Activated CD8-positive, alpha-beta T cell treated with anti-CD3 and anti-CD28 coated beads, Interleukin-2, amount 10 ng/mL, durations not matched to agents 7 days and 5 days (primary cell): ENCODE measurements at places on chromosomes 3 and 15. TPM values are rescaled to one million over a fixed set of nuclear protein-coding genes. Genes with fewer than 3 reads are reported as not detected.

GRCh38 chr3:58025406-58025805, 17.2 kb downstream of the FLNB start:
- no peaks in the 10 kb centered on the region for H3K27me3 ChIP-seq
- no peaks in the 10 kb centered on the region for H3K36me3 ChIP-seq
- peaks cover 10% of the 10 kb centered on the region for H3K4me1 ChIP-seq
- no peak overlapping the region for H3K4me3 ChIP-seq
- no peak for DNase-seq

- H3K36me3 ChIP-seq, result no peaks in the 10 kb centered on the region
- DNase-seq, result no peak
- H3K4me1 ChIP-seq, result no peaks in the 10 kb centered on the region
- no peaks in the 10 kb centered on the region for H3K27me3 ChIP-seq
- no peak overlapping the region for H3K27ac ChIP-seq
- H3K4me3 ChIP-seq, result no peak overlapping the region
These were observed 33.4 kb downstream of the PDZRN3 start for GRCh38 chr3:73591286-73591800.

DNA sequence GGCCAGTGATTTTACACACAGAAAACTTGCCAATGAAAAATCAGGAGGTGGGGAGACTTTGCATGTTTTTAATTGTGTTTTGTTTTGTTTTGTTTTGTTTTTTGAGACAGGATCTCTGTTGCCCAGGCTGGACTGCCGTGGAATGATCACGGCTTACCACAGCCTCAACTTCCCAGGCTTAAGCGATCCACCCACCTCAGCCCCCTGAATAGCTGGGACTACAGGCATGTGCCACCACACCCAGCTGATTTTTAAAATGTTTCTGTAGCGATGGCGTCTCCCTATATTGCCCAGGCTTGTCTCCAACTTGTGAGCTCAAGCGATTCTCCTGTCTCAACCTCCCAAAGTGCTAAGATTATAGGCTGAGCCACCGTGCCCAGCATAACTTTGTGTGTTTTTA, 46.0 kb downstream of the MEIS2 start:
- H3K4me3 ChIP-seq, result no peak overlapping the region
- DNase-seq, result no peak
- no peaks in the 10 kb centered on the region for H3K27me3 ChIP-seq
- H3K4me1 ChIP-seq, result no peaks in the 10 kb centered on the region
- H3K36me3 ChIP-seq, result no peaks in the 10 kb centered on the region
- H3K27ac ChIP-seq, result no peak overlapping the region

GRCh38 chr15:48940508-48940907, 23.2 kb downstream of the SHC4 start:
- peaks cover 4% of the 10 kb centered on the region for H3K4me1 ChIP-seq
- H3K36me3 ChIP-seq, result no peaks in the 10 kb centered on the region
- peak; percentile 38 for DNase-seq
- no peak overlapping the region for H3K4me3 ChIP-seq
- H3K27ac ChIP-seq, result no peak overlapping the region
- H3K27me3 ChIP-seq, result peaks cover 17% of the 10 kb centered on the region

The AKAP13 gene
- 112 TPM for total RNA-seq

GRCh38 chr15:81176291-81176893, 20.3 kb upstream of the IL16 start:
- peaks cover 20% of the 10 kb centered on the region for H3K27me3 ChIP-seq
- H3K36me3 ChIP-seq, result no peaks in the 10 kb centered on the region
- H3K4me1 ChIP-seq, result no peaks in the 10 kb centered on the region
- no peak overlapping the region for H3K27ac ChIP-seq

- H3K27ac ChIP-seq, result no peak overlapping the region
- peaks cover 18% of the 10 kb centered on the region for H3K27me3 ChIP-seq
- H3K36me3 ChIP-seq, result no peaks in the 10 kb centered on the region
- H3K4me3 ChIP-seq, result no peak overlapping the region
- DNase-seq, result no peak
These were observed 37.8 kb upstream of the MED12L start for GRCh38 chr3:151047636-151048035.

- no peaks in the 10 kb centered on the region for H3K4me1 ChIP-seq
- peaks cover 21% of the 10 kb centered on the region for H3K36me3 ChIP-seq
- no peaks in the 10 kb centered on the region for H3K27me3 ChIP-seq
- H3K4me3 ChIP-seq, result no peak overlapping the region
- DNase-seq, result no peak
These were observed 14.2 kb upstream of the SNX22 start for GRCh38 chr15:64137226-64137833.

GRCh38 chr3:128006061-128007032, 45.9 kb upstream of the SEC61A1 start:
- no peaks in the 10 kb centered on the region for H3K36me3 ChIP-seq
- no peak for DNase-seq
- peaks cover 7% of the 10 kb centered on the region for H3K27me3 ChIP-seq
- H3K27ac ChIP-seq, result no peak overlapping the region

The EPHB1 gene
- 1.4 TPM for total RNA-seq

The A4GNT gene
- total RNA-seq, result not detected

- H3K27ac ChIP-seq, result no peak overlapping the region
- no peaks in the 10 kb centered on the region for H3K27me3 ChIP-seq
- H3K4me1 ChIP-seq, result no peaks in the 10 kb centered on the region
- H3K4me3 ChIP-seq, result no peak overlapping the region
- no peak for DNase-seq
These were observed 558.7 kb upstream of the KCNMB2 start for GRCh38 chr3:177977381-177978158.

- no peak overlapping the region for H3K27ac ChIP-seq
- DNase-seq, result no peak
- H3K4me3 ChIP-seq, result no peak overlapping the region
- H3K27me3 ChIP-seq, result no peaks in the 10 kb centered on the region
These were observed 19.5 kb downstream of the NFKBIZ start for GRCh38 chr3:101868534-101869464.

DNA sequence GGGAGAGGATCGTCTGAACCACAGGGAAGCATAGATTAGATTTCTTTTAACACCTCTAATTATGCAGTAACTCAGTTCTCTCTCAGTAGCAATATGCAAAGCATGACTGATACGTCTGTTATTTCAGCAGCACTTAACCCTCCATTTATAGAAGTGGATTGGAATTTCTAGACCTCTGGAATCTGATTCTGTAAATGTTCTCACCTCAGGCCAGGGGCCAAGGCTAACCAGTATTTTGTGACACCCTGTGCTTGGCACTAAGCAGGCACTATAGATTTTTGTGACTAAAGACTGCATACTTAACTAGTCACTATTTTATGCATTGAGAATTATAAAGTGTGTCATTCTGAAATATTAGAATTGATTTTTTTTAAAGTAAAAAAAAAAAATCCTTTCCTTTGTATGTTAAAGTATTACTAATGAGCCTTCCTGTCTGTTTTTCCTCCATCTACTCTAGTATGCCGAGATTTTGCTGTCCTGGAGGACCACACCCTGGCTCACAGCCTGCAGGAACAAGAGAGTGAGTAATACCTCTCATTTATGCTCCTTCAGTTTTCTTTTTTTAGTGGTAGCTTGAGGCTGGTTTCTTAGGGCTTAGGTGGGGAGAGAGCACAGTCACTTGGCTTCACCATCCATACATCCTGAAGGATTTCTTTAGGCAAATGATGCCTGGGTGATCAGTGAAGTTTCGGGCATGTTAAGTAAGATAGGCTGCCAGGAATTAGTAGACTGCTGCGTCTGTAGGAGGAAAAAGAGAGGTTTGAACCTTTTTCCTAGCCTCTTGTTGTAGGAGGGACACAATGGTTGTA, 26.5 kb upstream of the UTS2B start:
- H3K27me3 ChIP-seq, result no peaks in the 10 kb centered on the region
- H3K27ac ChIP-seq, result no peak overlapping the region

The RAB8B gene
- total RNA-seq, result 113 TPM

- H3K4me3 ChIP-seq, result peak overlapping the region; percentile 31
- DNase-seq, result no peak
- H3K27me3 ChIP-seq, result no peaks in the 10 kb centered on the region
- peaks cover 40% of the 10 kb centered on the region for H3K4me1 ChIP-seq
- peak overlapping the region; percentile 88 for H3K27ac ChIP-seq
These were observed 101.6 kb upstream of the TNIK start for GRCh38 chr3:171561596-171562323.

DNA sequence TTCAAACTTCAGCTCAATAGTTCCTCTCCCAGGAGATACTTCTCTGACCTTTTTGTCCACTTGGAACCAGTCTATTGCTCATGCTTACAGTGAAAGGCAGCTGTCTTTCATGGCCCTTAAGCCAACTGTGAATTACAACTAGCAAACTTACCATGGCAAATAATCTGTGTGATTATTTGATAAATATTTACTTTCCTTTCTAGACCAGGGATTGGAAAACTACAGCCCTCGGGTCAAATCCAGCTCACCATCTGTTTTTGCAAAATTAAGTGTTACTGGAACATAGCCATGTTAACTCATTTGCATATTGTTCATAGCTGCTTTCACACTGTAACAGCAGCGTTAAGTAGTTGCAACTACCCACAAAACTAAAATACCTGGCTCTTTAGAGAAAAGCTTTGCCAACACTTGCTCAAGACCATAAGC, 289.1 kb upstream of the MCTP2 start:
- H3K4me3 ChIP-seq, result no peak overlapping the region
- DNase-seq, result no peak
- H3K36me3 ChIP-seq, result no peaks in the 10 kb centered on the region
- H3K27ac ChIP-seq, result no peak overlapping the region
- no peaks in the 10 kb centered on the region for H3K4me1 ChIP-seq

The CD200R1L gene
- total RNA-seq, result not detected

The ITIH1 gene
- not detected for total RNA-seq

DNA sequence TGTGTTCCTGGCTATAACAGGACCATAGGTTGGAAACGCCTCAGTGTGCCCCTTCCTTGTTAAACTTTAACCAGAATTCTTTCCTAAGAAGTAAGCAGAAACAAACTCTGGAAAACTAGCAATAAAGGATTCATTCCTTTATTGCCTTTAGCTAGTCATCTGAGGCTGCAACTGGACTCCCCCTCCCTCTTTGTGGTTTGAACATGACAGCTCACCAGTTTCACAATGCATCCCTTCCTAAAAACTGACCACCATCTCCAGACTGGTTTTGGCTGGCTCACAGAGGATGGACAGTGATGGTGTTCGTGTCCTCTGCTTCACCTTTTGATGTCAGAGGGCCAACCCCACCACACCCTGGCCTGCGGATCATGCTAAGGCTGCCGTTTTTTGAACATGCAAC, 27.9 kb upstream of the TGFBR2 start:
- H3K4me3 ChIP-seq, result no peak overlapping the region
- no peaks in the 10 kb centered on the region for H3K36me3 ChIP-seq
- H3K27me3 ChIP-seq, result no peaks in the 10 kb centered on the region

GRCh38 chr3:124916837-124917409, 17.6 kb downstream of the MUC13 start:
- H3K27me3 ChIP-seq, result peaks cover 25% of the 10 kb centered on the region
- H3K27ac ChIP-seq, result no peak overlapping the region
- no peaks in the 10 kb centered on the region for H3K4me1 ChIP-seq
- DNase-seq, result no peak

GRCh38 chr3:30609930-30610701, 3.7 kb downstream of the TGFBR2 start:
- peak overlapping the region; percentile 85 for H3K27ac ChIP-seq
- peak overlapping the region; percentile 87 for H3K4me3 ChIP-seq
- no peaks in the 10 kb centered on the region for H3K27me3 ChIP-seq
- H3K36me3 ChIP-seq, result peaks cover 47% of the 10 kb centered on the region

DNA sequence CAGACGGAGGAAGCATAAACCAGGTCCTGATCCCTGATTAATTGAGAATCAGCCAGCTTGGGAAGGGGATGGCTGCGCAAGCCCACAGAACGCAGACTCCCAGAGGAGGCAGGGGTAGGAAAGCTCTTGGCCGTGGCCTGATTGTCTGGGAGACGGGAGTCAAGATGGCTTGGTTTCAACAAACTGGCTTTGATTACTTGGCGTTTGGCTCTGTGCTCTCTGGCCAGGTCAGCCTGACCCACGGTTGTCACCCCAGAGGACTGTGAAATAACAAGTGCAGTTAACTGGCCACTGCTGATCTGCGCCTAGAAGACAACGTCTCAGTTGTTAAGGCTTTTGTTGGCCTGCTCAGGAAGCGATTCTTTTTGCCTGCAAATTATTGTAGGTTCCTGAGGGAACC, 387.0 kb upstream of the PROK2 start:
- peaks cover 18% of the 10 kb centered on the region for H3K27me3 ChIP-seq
- no peak overlapping the region for H3K4me3 ChIP-seq
- DNase-seq, result no peak
- no peak overlapping the region for H3K27ac ChIP-seq
- H3K4me1 ChIP-seq, result peaks cover 2% of the 10 kb centered on the region
- no peaks in the 10 kb centered on the region for H3K36me3 ChIP-seq

The MAP1A gene
- total RNA-seq, result 5.6 TPM

GRCh38 chr15:44729408-44730127, 6.8 kb upstream of the TRIM69 start:
- H3K4me3 ChIP-seq, result peak overlapping the region; percentile 99
- H3K27ac ChIP-seq, result peak overlapping the region; percentile 100
- H3K4me1 ChIP-seq, result peaks cover 70% of the 10 kb centered on the region
- peak; percentile 63 for DNase-seq

DNA sequence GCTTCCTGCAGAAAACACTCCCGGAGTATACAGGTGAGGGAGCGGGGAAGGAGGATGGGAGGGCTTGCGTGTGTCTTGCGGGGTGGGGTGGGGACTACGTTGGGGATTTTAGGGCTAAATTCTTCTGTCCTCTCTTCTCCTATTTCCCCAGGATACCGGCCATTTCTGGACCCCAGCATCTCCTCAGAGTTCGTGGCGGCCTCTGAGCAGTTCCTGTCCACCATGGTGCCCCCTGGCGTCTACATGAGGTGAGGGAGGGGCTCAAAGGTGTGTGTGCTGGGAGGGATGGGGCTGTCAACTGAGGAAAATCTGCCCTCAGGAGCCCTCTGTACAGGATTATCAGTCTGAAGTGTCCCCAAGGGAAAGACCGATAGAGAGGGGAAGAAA, 6.6 kb downstream of the DUOX1 start:
- peaks cover 7% of the 10 kb centered on the region for H3K4me1 ChIP-seq
- H3K27ac ChIP-seq, result no peak overlapping the region
- H3K4me3 ChIP-seq, result no peak overlapping the region
- peaks cover 38% of the 10 kb centered on the region for H3K27me3 ChIP-seq

The EFCC1 gene
- total RNA-seq, result 0.21 TPM

- no peak for DNase-seq
- H3K27ac ChIP-seq, result no peak overlapping the region
- H3K4me3 ChIP-seq, result no peak overlapping the region
- H3K4me1 ChIP-seq, result no peaks in the 10 kb centered on the region
These were observed 399.3 kb downstream of the NLGN1 start for GRCh38 chr3:173796890-173797289.

GRCh38 chr3:108388136-108389132, 92.1 kb downstream of the HHLA2 start:
- H3K27ac ChIP-seq, result no peak overlapping the region
- peaks cover 5% of the 10 kb centered on the region for H3K27me3 ChIP-seq
- H3K4me3 ChIP-seq, result no peak overlapping the region

DNA sequence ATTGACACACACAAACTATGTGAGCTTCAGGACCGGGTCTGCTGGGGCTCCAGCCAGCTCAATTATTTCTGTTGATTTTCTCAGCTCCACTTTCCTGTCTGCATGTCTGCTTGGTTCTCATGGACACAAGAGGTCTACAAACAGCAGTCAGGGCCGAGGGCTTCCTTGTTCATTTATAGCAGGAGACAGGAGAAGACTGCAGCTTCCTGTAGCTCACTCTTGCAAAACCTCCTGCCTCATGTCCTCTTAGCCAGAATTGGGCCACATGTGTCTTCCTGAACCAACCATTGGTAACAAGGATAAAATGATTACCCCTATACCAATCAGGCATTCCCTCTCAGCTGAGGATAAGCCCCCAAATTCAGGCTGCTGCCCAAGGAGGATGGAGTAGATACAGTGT, 182.8 kb downstream of the TLE3 start:
- DNase-seq, result no peak
- H3K4me3 ChIP-seq, result no peak overlapping the region
- H3K27me3 ChIP-seq, result peaks cover 13% of the 10 kb centered on the region
- no peaks in the 10 kb centered on the region for H3K36me3 ChIP-seq
- H3K27ac ChIP-seq, result no peak overlapping the region
